Activated T-cell treated with anti-CD3 and anti-CD28 coated beads, Interleukin-2, amount 50 U/mL, for 48 hours (primary cell): ENCODE measurements at places on chromosomes 4 and X.

DNA sequence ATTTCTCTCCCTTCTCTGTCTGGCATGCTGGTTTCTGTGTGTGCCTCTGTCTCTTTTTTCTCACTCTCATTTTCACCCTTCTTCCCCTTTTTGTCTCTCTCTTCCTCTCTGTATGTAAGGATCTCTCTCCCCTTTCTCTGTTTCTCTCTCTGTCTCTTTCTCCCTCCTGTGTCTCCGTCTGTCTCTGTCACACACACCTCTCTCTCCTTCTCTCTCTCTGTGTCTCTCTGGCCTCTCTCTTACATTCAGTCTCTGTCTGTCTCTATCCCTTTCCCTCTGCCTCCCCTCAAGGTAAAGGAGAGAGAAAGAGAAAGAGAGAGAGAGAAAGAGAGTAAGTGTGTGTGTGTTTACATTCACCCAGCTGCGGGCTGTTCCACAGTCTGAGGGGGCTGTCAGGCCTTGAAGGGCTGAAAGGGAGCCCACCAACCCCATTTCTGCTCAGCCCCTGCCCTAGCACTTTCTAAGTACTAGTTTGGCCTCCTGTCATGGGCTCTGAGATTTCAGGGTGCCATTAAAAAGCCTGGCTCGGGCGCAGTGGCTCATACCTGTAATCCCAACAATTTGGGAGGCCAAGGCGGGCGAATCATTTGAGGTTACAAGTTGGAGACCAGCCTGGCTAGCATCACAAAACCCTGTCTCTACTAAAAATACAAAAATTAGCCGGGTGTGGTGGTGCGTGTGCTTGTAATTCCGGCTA lies 9.6 kb upstream of the TSPYL2 start:
- no peak for DNase-seq

- no peak for DNase-seq
Observed at GRCh38 chr4:184420402-184420801, 53.9 kb downstream of the IRF2 start.

DNA sequence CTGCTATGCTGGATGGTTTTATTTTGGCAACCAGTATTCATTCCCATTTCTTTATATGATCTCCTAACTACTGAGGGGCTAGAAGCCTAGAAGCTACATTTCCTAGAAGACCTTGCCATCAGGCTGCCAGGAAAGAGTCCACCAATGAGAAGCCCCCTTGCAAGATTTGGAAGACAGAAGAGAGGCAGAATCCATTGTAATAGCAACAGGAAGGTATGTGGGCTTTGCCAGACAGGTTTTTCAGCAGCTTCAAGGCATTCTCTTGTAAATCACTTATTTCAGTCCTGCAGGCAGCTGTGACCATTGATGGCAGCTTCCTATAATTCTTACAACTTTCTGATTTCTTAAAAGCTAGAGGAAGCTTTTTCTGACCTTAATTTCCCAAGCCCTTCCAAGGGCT lies 148.3 kb upstream of the NHS start:
- no peak for DNase-seq

DNA sequence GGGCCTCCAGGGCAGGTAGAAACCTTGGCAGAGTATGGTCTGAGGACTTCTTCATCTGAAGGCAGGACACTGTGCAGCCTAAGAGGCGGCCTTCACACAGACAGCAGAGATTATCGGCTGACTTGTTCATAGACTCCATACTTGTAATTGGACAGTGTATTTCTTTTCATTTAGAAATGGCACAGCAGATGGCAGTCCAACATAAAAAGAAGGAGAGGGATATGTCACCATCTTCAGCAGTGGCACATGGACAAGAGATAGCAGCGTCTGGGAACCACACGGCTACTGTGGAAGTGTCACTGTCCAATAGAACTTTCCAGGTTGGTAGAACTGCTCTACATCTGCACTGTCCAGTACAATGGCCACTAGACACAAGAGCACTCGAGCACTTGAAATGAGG lies 21.7 kb upstream of the GEMIN8 start:
- no peak for DNase-seq

DNA sequence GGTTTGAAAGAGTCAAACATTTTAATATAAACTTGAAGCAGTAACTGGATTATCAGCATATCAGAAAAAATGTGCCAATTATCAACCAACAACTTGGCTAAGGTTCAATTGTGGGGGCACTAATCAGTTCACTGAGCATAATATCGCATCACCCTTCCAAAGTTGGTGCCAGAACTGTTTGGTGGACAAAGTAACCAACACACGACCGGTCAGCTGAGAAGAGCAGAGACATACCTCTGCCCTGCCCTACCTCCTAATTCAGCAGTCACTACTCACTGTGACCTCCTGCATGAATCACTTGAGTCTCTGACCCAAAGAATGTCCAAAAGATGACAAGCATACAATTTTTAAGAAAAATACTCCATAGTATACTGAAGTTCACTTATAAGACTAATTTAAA lies 53.2 kb downstream of the TSPAN5 start:
- no peak for DNase-seq

GRCh38 chr4:8778760-8779159 lies 92.9 kb downstream of the HMX1 start:
- no peak for DNase-seq

DNA sequence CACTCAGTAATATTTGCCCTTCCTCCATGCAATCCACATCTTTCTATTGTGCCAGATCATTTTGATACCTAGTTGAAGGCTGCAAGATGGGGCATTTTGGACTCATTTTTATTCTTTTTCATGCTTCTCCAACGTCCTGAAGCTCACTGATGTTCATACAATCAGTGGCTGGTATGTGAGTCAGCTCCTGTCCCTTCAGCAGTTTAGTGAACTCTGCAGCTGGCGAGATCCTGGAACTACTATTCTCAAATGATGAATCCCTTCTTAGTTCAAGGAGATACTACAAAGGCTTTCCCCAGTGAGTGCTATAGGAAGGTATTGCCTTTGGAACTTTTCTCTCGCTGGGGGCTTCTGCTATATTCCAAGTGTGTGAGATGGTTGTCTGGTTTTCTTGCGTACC lies 9.6 kb upstream of the CCDC149 start:
- DNase-seq = no peak

- no peak for DNase-seq
Observed at GRCh38 chr4:74953647-74954046, 20.7 kb downstream of the PARM1 start.

DNA sequence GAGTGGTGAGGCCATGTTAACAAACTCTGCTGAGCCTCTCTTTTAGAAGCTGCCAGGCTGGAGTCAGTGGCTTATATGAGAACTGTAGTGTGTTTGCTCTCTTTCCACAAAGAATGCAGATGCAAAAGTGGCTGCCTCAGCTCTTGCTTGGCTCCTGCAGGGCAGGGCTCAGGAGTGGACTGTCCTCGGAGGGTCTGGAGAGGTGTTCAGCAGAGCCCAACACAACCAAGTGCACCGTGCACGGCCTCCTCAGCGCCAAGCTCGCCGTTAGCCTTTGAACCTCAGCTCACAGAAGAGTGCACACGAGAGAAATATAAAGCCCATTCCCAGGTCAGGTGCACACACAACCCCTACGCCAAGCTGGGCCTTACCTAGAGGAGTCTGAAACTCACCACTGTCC lies 82.8 kb downstream of the C4orf51 start:
- no peak for DNase-seq

GRCh38 chr4:104593019-104593418 lies 98.3 kb upstream of the CXXC4 start:
- DNase-seq = no peak

DNA sequence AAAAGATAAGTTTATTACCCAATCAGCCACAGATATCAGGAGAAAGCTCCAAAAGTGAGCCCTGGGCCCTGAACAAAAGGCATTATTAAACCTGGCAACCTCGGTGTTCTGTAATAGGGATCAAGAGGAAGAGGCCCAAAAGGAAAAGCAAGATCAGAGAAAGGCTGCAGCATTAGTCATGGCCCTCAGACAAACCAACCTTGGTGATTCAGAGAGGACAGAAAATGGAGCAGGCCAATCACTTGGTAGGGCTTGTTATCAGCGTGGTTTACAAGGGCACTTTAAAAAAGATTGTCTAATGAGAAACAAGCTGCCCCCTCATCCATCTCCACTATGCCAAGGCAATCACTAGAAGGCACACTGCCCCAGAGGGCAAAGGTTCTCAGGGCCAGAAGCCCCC lies 75.7 kb downstream of the AGTR2 start:
- DNase-seq = no peak

GRCh38 chr4:140626661-140627376 lies 58.1 kb upstream of the UCP1 start:
- no peak for DNase-seq

DNA sequence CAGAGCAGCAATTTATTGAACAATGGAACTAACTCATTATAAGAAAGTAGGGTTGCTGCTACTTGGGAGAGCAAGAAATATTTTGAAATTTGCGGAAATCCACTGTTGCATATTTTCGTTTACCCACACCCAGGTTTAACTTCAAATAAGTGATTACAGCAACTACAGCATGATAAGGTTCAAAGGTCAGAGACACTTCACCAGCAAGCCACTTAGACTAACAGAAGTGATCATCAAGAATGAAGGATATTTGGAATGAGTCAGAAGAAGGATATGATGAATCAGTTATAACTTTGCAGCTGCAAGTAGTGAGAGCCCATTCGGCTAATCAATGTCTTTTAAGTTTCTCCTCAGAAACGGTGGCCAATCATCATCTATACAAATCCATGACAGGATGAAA lies 199.3 kb downstream of the TMA16 start:
- no peak for DNase-seq

DNA sequence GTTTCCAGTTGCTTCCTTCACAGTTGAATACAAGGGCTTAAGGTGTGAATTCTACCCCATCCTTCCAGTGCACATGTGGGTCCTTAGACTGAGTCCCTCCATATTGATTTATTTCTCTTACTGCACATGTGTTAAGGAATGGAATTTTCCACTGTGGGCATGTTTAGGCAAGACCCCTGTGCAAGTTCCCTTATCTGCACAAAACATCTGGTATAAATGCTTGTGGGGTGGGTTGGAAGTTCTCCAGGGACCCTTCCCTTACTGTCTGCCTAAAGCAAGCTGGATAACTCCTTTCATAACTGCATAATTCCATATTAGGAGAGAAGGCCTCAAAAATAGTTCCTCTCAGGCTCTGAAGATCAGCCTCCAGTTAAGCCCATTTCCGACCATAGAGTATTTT lies 570.9 kb downstream of the ADGRL3 start:
- DNase-seq = no peak

DNA sequence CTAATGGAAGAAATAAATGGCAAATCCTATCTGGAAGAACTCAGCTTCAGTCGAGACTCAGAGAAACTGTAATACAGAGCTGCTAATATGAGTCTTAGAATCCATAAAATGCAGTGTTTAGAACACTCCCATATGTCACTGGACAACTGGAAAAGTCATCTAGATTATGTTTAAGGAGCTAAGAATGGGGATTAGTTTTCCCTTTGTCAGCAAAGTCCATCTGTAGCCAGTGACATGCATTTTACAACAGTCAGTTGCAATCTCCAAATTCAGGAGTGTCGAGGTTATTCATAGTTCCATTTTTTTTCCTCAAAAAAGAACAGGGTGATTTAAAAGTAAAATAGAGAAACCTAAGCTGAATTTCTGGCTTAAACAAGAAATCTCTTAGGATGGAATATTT lies 516.6 kb upstream of the GALNT7 start:
- no peak for DNase-seq

DNA sequence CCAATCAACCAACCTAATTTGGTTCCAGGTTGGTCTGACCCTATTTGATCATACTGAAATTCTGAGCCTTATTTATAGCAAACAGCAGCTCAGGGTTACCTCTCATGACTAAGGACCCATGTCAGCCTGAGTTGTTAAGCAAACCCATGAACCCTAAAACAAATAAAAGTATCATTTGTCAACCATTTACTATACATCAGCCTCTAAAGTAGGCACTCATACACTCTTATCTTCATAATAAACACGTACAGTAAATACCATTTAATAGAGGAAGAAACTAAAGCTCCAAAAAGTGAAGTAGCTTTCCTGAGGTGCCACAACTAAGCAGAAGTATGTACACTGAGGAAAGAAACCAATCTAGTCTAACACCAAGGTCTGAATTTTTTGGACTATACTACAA lies 25.2 kb downstream of the MANBA start:
- no peak for DNase-seq

DNA sequence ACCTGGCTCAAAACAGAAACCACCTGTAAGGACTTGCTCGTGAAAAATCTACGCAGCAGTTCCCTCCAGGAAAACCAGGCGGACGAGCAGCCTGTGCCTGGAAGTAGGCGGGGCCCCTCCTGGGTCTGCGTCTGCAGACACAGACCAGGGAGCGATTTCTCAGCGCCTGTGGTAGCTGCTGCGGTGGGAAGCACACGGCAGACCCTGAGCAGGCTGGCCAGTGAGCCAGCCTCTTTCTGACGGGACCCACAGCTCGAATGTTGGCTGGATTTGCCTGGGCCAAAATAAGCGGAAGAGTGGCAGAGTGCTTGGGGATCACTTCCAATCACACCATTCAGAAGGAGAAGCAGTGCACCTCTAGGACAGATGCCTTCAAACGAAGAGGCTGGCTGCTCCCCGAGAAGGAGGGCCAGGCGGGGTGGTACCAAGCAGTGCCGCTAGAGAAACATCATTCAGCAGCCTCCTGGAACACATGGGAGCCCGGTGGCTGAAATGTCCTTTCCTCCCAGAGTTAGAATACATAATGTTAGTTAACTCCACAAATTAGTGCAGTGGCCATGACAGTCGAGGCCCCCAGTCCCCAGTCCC lies 85.9 kb downstream of the GATB start:
- DNase-seq = no peak

- no peak for DNase-seq
Observed at GRCh38 chr4:20159516-20159915, 92.2 kb upstream of the SLIT2 start.

- DNase-seq = no peak
Observed at GRCh38 chrX:70001269-70001668, 48.5 kb downstream of the AWAT2 start.

GRCh38 chr4:53686521-53686920 lies 95.2 kb upstream of the LNX1 start:
- no peak for DNase-seq

DNA sequence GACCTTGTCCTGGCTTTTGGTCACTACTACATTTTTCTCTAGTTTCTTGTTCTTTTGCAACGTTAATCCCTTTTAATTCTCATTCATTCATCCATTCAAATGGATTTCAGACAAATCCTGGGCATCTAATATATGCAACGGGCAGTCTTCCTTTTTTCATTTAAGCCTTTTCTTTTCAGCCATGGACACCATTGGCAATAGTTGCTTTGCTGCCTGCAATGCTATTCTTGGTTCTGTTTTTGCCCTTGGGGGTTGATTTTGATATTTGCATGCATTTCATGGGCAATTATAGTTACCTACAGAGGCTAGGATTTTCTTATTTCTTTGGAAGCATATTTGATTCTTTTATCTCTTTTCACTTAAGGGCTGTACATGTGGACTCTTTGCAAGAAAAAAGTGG lies 180.5 kb upstream of the ARX start:
- no peak for DNase-seq
